ENCODE measurements at places on chromosomes 6 and 20.

DNA sequence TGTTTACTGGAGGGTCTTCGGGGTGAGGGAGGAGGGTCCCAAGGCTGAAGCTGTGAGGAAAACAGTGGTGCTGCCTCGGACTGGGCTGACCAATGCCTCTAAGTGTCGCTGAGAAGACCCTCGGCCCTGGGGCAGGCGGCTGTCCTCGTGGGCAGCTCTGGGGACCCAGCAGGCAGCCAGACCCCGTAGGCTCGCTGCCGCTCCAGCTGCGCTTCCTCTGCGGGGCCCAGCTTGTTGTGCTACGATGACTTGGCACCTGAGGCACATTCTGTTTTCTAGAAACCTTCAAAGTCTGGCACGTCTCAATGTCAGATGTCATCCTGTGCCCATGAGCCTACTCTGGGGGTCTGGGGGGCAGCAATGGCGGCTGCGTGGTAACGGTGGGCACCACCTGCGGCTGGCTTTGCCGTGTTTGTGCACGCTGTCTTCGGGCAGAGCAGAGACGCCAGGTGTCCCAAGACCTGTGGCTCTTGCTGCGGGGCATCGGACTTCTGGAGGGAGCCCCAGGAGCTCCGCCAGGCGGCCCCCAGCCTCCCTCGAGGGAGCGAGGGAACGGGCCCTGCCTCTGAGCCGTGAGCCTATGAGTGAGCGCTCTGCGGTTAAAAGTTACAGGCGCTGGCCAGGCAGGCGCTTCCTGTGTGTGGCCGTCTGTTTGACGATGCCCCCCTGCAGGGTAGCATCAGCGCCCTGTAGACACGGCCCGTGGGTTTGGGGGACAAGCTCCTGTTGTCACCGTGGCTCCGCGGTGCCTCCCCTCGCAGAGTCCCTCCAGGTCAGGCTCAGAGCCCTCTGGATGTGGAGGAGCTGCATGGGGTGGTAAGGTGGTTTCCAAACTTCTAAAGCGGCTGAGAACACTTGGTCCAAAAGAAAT lies 6.8 kb downstream of the SLC17A9 start:
- DNase-seq = no peak

GRCh38 chr20:33162753-33163152 lies 5.2 kb upstream of the BPIFA2 start:
- DNase-seq = no peak

DNA sequence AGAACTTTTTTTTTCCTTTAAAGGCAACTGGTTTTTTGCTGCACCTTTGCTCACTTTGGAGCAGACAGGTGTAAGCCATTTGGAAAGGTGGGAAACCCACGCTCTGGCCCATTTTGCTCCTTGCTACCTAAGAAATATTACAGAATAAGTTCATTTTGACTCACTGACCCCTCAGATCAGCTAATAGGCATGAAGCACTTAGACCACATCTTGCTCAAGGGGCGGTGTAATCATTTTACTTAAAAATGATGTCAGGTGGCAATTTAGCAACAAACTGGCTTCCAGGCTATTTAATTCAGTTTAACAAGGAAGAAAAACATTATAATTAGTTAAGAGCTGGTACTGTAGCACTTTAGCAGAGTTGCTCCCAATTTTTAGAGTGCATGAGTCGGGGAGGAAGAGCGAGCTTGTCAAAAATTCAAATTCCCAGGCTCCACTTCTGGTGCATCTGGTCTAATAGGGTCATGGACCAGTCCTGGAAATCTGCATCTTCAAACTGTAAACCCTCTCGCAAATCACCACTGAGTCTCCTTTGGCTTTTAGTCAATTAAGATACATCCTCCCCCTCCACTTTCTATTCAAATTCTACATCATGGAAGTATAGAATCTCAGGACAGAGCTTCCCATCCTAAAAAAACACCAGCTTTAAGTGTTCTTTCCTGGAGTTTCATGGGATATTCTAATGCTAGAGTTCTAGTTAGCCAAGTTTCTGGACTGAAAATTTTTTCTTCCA lies 38.2 kb downstream of the JAG1 start:
- no peak for DNase-seq

GRCh38 chr20:2508631-2509467 lies at the start of gene ZNF343:
ZNF343 (minus strand) TSS chr20:2508915; CDS start chr20:2493895, 15,020 bp downstream.
- peak; percentile 78 for DNase-seq

DNA sequence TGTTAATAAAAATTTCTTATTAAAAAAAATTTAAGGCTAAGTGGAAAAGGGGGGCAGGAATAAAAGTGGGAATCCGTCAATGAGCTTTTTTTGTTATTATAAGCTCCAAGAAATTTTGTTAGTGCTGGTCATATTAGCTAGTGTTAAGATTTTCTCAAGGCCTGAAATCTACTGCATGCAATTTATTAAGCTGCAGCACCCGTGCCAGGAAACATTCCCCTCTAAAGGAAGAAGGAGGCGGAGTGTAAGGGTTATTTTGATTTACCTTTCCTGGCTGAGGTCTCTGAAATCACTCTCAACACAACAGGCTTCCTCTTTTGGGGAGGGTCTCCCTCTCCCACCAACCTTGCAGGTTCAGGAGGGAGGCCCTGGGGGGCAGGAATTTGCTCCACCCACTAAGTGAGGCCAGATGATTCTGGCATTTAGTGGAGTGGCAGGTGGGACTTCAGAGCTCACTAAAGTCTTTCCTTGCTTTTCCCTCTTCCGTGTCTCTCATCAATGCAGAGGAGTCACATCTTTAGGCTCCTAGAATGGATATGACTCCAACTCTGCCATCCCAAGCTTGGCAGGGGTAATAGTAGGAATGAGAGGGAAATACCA lies 168.8 kb downstream of the BCAS1 start:
- DNase-seq = no peak

DNA sequence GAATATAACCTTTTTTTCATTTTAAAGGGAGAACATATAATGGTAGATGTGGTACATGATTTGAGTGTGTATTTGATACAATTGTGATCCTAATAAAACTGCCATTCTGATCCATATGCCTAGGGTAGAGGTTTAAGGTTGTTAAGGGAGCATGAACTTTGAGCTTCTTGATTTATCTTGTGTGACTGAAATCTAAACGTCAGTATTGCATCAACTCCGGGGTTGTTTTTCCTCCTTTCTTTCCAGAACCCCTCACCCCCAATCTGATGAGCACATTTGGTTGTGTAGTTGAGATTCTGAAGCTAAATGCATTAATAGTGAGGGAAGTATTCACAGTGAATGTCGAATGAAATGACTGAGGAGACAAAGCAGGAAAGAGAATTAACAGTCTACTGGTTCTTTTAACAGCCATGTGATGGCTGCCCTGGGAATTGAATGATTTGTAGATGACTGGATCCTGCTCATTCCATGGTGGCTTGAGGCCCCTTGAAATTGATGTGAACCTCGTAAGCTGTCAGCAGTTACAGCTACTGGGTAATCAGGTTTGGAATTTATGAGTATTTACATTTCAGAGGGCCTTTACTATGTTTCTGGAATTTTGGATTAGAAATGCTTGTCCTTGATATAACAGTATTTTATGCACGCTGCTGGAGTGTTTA lies 44.8 kb downstream of the FARS2 start:
- no peak for DNase-seq

DNA sequence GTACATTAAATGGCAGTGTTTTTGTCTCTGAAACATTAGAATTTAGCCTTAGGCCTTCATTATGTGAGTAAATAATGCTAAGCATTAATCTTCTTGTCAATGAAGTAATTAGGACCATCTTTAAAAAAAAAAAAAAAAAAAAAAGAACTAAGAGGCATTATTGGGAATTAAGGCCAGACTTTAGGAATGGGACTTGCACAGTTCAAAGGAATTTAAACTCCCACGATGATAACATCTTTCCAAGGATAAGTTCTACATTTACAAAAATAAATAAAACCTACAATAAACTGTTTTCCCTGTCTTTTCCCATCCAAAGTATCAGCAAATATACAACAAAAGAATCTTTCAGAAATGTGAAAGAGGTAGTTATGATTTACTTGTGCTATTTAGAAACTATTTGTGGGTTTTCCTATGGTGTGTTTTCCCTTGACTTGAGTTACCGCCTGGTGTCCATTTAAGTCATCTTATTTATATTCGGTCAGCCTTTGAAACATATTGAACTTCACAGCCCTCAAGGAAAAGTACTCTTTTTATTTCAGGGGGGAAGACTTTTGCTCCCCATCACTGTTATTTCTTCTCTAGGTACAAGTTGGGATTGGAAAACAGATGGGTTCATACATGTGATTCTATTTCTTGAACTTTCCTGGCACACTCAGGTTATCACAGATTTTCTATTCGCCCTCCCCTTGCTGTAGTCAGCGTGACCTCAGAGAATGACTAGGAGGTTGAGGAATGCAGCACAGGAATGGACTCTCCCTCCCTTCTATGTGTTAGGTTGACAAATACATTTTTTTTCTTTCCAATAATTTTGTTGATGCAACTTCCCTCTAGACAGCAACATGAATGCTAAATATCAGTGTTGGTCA lies 13.6 kb downstream of the STMND1 start:
- DNase-seq = no peak

GRCh38 chr6:136508725-136509392 lies 41.4 kb downstream of the MAP7 start:
- DNase-seq = no peak

DNA sequence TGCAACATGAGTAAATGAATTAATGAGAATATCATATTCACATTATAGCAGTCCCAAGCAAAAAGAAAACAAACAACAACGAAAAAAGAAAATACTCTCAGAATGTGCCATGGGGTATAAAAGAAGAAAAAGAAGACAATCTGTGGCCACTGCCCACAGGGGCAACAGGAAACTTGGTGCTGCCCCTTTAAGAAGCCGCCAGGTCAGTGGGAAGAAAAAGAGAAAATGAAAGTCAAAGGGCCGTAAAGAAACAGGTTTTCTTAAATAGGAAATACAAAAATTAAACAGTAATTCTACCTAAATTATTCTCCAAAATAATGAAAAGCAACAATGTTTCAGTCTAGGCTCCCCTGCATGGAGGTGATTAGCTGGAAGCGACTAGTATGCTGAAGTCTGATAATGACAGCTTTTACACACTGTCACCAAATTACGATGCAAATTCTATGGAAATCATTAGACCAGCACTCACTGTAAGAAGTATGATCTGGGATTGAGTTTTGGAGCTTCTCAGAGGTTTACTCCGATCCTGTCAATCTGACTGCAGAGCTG lies 23.6 kb downstream of the GMDS start:
- no peak for DNase-seq

- DNase-seq = no peak
Measured at GRCh38 chr6:118724211-118724610, 72.8 kb upstream of the CEP85L start.

GRCh38 chr6:2476376-2476775 lies 231.0 kb upstream of the GMDS start:
- no peak for DNase-seq

DNA sequence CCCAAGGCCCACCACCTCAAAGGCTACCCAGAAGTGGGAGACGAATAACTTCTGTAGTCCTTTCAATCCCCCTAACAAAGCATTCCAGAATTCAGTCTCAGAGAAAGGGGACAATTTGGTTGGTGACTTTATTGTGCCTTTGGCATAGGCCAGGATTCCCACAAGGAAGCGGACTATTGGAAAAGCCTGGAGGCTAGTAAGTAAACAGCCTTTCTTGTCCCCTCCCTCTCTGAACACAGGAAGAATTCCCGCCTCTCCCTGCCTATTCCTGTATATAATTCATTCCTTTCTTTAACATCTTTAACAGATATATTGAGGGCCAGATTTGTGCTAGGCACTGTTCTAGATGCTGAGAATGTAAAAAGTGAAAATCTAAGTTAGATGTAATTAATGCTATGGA lies 36.1 kb downstream of the RNF8 start:
- no peak for DNase-seq

- no peak for DNase-seq
Measured at GRCh38 chr6:50602292-50602691, 111.0 kb upstream of the TFAP2D start.

- DNase-seq = peak; percentile 70
Measured at GRCh38 chr6:44268095-44268628, 2.1 kb upstream of the TMEM151B start.

DNA sequence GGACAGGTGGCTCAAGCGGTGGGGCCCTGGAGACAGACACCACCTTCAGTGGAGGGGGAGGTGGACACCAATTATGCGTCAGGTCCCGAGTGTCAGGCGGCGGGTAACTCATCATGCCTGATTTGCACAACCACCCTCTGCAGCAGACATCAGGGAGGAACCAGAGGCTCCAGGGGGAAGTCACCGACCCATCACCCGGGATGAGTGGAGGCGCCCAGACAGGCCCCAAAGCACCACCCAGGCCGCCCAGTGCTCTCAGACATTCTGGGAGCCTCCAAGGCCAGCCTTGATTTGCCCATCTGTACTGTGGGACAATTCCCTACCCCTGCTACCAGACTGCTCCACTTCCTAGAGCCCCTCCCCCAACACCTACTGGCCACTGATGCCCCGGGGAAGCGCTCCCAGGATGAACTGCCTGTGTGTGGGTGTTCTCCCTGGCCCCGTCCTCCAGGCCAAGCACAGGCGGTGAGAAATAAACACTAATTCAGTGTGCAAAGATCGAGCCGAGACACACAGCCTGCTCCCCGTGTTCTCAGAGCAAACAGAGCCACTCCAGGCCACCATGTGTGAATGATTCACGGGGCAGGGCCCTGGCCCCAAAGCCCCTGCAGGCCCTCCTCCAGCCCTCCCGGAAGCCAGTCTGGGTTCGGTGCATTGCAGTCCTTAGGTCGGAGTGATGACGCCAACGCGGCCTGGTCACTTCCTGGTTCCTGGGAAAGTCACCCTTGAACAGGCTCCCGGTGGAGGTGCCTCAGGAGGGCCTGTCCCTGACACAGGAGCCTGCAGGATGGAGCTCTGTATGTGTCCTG lies 107.2 kb downstream of the ASXL1 start:
- DNase-seq = no peak

DNA sequence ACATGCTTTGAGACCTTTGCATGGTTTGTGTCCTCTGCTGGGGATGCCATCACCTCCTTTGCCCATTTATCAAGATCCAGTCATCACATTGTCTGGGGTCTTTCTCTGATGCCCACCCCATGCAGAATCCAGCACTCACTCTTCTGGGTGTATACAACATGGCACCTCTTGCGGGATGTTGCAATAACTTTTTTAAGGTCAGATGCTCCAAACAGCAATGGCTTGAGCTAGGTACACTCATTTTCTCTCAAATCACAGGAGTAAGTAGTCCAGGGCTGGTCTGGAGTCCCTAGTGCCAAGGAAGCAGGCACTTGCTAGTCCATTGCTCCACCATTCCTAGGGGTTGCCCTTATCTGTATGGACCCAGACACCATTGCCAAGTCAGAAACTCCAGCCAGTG lies 196.6 kb upstream of the KCNG1 start:
- no peak for DNase-seq

GRCh38 chr20:39939241-39939865 lies 749.7 kb downstream of the MAFB start:
- no peak for DNase-seq

GRCh38 chr6:111703723-111704122 lies 98.0 kb upstream of the TRAF3IP2 start:
- no peak for DNase-seq

- DNase-seq = no peak
Measured at GRCh38 chr20:63554361-63555278, 661 bp downstream of the FNDC11 start.

GRCh38 chr6:15254070-15254975 lies 8.5 kb downstream of the JARID2 start:
- no peak for DNase-seq

GRCh38 chr6:71474942-71475341 lies 186.3 kb downstream of the OGFRL1 start:
- DNase-seq = no peak

- peak; percentile 68 for DNase-seq
Measured at GRCh38 chr6:111793711-111794111, 79.5 kb downstream of the FYN start.

- DNase-seq = no peak
Measured at GRCh38 chr20:2145376-2145775, 43.7 kb downstream of the STK35 start.

Data from stimulated activated naive CD8-positive, alpha-beta T cell treated with anti-CD3 and anti-CD28 coated beads, Interleukin-15, Interleukin-2, amounts not matched to agents 100 U/mL and 50 U/mL, for 24 hours (primary cell).